Activated CD8-positive, alpha-beta memory T cell treated with anti-CD3 and anti-CD28 coated beads for 24 hours (primary cell): ENCODE measurements at places on chromosomes 3 and 15.

- no peak for DNase-seq
Measured at GRCh38 chr15:39127925-39128617, 452.8 kb upstream of the THBS1 start.

DNA sequence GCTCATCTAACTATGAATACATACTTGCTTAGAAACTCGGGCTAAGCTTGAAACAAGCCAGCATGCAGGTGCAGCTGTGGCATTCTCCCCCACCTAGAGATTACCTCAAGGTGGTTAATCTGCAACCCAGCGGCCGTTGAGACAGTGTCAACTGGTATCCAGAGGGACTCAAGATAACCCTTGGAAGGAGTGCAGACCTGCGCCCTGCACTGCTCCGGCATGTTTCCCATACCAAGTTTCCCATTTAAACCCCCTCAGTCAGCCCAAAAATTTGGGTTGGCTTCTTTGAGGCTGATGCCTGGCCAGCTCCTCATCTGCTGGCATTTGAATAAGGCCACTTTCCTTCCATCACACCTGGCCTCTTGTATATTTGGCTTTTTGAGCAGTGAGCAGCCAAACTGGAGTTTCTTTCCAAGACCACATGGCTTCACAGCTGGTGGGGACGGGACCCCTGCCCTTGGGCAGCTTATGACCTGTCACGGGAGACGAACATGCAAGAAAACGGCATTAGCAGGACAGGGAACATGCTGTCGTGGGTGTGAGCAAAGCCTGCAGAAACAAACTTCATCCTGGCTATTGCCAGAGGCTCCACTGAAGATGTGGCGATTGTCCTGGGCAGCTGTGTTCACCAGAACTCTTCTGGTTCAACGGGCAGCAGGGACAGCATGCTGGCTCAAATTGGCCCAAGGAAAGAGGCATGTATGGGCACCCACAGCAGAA lies 98.2 kb downstream of the PLXNA1 start:
- no peak for DNase-seq

GRCh38 chr3:108406063-108406660 lies 104.2 kb downstream of the MYH15 start:
- DNase-seq: no peak

DNA sequence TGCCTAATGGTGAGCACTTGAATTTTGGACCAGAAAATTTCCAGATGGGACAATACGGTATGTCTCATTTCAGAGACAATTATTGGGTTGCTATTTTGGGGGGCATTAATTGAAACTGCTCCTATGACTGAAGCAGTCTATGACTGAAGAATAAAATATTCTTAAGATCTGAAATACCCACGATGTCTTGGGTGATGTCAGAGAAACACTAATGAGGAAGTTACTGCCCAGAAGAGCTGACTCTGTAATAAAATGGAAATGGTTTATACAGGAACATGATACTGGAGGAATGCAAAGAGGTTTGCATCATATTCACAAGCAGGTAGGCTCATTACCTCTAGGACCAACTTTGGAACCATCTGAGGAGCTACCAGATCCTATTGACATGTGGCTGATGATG lies 68.7 kb downstream of the IL12A start:
- no peak for DNase-seq

DNA sequence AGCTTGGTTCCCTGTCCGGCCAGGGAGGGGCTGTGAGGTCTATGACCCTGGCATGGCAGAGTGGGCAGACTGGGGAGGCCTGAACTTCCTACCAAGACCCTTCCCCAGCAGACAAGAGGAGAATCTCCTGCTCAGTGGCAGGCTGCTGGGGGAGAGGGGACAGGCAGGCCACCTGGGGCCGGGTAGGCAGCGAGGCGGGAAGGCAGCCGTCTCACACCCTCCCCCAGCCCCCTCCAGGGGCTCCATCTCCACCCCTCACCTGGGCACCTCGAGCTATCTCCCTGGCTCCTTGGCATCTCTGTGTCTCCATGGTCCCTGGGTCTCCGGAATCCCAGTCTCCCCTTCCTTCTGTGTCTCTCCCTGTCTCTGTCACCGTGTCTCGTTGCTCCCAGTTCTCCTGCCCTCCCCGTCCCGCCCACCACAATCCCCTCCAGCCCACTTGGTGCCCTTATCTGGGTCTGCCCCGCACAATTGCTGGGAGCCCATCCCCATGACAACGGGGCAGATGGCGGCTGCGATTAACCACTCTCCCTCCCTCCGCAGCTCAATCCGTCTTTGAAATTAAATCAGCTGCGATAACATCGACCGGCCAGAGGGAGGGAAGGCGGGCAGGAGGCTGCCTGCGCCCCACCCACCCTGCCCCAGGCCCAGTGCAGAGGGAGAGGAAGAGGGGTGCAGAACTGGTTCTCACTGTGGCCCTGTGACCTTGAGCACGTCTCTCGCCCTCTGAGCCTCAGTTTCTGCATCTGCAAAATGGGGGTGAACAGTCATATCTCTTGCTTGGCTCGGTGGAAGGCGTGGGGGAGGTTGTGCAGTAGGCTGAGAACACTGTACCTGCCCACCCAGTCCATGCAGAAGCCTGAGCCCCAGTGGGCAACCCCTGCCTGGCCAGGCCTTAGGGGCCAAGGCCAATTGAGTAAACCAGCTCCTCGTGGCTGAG lies 9.6 kb downstream of the DNAJB8 start:
- DNase-seq: no peak
